ENCODE measurements at places on chromosomes 6 and 20.

DNA sequence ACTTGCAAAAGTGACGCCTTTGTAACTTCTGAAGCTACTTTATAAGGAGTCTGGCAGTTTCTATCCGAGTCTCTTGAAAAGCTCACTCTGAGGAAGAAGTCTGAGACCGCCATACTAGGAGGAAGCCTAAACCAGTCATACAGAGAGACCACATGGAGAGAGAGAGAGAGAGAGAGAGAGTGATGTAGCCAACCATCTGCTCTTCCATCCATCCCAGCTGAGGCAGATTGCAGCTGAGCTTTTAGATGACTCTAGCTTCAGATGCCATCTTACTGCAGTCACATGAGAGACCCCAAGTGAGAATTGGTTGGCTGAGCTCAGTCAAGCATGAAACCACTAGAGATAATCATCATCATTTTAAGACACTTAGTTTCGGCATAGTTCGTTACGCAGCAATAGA lies 15.0 kb upstream of the DTNBP1 start:
- no peak for DNase-seq

DNA sequence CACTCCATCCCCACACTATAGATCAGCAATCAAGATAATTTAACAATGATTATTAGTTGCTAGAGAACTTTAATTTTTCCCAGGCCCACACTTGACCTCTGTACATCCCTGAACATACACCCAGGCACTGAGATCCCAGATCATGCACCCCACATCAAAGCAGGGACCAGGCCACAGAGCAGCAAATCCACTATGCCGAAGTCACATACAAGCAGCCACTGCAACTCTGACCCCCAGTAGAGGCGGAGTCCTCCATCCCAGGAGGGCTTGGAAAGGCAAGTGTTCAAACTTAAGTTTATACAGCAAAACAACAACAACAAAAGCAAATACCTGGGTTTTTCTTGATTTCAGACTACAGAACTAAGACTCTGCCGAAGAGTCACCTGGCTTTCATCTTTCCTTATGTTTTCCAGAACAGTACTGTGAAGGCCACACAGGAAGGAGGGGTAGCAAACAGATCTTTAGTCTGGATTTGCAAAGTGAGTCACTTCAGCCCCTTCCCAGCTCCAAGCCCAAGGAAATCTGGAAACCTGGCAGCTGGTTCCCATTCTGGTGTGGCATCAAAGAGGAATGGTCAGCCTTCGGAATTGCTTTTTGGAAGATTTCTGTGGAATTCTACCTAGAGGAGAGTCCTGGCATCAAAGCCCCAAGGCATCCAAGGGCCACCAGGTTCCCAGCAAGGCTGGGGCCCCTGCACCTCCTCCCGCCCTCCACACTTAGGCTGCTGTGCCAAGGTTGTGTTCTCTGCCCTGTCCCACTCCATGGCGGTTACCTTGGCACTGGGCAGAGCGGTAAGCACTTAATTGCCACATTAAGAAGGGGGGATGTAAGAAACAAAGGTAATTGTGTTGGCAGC lies 7.3 kb downstream of the JAG1 start:
- no peak for DNase-seq

- DNase-seq, result no peak
These were observed 52.2 kb downstream of the JARID2 start for GRCh38 chr6:15297895-15298590.

GRCh38 chr6:43491750-43492661 lies 14.6 kb downstream of the TJAP1 start:
- peak; percentile 33 for DNase-seq

- no peak for DNase-seq
These were observed 14.6 kb upstream of the ARMC12 start for GRCh38 chr6:35722121-35722761.

DNA sequence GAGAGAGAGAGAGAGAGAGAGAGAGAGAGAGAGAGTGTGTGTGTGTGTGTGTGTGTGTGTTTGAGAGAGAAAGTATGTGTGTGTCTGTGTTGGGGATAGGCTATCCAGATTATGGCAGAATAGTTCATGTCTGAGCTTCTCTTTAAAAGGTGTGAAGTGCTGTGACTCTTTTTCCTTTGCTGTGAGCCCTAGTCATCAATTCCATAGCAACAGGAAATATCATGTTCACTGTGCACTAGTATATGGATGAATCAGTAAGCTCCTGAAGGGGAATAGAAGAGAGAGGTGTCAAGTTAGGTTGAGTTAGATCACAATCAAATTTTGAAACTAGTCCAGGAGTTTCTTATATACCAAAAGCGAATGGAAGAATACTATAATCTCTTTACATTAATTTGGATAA lies 318.7 kb downstream of the RFPL4B start:
- DNase-seq, result no peak

GRCh38 chr6:149271348-149272340 lies 45.9 kb upstream of the TAB2 start:
- DNase-seq, result no peak

GRCh38 chr6:123306334-123306733 lies 310.3 kb downstream of the CLVS2 start:
- DNase-seq, result no peak

DNA sequence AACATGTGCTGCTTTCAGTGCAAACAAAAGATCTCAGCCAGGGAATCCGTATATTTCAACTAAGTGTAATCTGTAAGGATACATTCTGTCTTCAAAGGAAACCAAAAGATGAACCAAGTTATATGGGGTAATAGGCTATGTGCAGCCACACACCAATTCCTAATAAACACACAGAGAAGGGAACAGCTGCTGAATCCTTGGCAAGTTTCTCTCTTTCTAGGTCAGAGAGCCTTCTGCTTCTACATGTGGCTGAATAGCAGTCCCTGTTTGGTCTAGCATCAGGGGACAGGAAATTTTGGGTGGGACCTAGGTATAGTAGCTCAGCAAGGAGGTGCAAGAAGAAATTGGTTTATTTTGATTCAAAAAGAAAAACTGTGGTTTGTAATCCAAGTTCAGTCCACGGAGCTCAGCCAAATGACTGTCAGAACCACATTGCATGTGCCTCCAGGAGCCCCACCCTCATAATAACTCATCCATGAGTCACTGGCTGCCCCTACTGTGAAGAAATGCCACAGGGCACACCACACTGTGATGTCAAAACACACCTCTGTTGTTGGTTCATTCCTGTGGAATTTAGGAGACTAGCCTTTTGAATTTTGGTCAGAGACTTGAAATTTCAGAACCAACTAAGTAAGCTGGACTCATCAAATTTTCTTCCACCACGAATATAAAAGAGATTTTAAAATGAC lies 21.1 kb downstream of the SPTLC3 start:
- peak; percentile 54 for DNase-seq

DNA sequence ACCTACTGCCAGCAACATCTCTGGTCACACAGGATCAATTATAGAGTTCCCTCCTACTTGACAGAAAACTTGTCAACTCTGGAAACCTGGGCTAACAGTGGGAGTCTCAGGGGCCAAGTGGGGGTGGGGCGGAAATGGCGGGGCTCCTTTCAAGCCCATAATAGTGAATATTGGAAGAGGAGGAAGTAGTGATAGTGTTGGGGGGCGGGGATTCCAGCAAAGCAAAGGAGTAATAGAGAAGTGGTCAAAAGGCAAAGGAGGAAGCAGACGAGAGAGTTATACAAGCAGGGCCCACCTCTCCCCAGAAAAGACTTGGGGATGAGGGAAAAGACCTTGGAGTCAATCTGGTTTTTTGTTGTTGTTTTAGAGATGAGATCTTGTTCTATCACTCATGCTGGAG lies 2.1 kb downstream of the DEF6 start:
- DNase-seq, result no peak
